Stimulated activated CD4-positive, alpha-beta T cell treated with anti-CD3 and anti-CD28 coated beads, Interleukin-1b, Interleukin-23, amount 100 ng/mL, for 48 hours (primary cell): ENCODE measurements at places on chromosomes 6 and 20.

GRCh38 chr6:109014606-109015005, 80.0 kb downstream of the SESN1 start:
- no peak for DNase-seq

DNA sequence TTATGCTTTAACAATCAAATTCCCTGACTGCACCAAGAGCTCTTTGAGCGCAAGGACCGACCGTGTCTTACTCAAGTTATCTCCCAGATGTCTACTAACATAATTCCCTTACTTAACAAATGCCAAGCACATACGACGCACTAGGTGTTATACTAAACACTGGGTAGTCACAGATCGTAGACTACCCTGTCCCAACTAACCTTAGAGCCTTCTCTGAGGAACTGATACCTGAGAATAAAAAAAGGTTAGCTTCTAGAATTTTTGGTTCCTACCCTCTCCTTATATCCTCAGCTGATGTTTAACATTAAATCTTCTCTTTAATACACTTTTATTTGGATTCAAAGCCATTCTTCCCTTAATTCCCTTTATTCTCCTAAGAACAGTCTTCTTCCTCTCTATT, 38.5 kb downstream of the EPB41L2 start:
- DNase-seq: no peak

GRCh38 chr6:5781019-5781418, 225.7 kb downstream of the NRN1 start:
- DNase-seq: no peak

GRCh38 chr6:166667796-166668610, 41.0 kb upstream of the RPS6KA2 start:
- no peak for DNase-seq

DNA sequence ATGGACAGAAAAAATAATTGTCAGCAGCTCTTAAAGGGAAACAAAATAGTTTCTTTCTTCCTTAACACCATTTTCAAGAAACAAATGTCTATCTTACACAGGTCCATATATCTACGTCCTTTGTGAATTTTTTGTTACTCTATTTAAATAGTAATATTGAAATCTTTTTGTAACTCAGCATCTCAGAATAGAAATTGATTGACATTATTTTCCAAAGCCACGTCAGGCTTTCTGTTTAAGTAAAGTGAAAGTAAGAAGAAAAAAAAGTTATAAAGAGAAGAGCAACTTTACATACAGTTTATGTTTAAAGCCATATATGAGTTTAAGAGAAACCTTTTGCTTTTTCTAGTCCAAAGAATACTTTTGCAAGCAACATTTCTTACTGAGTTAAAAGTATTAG, 402.9 kb upstream of the SOX4 start:
- no peak for DNase-seq

DNA sequence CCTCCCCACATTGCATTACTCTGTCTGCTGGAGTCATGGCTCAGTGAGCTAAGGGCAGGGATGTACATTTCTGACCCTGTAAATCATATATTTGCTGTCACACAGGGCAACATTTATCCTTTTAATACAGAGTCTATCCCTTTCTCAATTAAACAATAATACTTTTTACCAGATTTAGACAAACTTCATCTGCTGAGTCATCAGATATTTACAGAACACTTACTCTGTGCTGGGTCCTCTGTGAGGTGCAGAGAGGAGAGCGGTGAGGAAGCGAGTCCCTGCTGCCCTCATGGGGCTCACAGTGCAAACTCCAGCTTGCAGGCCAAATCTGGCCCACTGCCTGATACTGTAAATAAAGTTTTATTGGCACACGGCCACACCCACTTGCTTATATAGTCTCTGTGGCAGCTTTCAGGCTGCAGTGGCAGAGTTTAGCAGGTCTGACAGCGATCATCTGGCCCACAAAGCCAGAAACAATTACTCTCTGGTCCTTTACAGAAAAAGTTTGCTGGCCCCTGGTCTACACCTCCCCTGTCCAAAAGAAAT, 144.5 kb downstream of the CDH26 start:
- no peak for DNase-seq

DNA sequence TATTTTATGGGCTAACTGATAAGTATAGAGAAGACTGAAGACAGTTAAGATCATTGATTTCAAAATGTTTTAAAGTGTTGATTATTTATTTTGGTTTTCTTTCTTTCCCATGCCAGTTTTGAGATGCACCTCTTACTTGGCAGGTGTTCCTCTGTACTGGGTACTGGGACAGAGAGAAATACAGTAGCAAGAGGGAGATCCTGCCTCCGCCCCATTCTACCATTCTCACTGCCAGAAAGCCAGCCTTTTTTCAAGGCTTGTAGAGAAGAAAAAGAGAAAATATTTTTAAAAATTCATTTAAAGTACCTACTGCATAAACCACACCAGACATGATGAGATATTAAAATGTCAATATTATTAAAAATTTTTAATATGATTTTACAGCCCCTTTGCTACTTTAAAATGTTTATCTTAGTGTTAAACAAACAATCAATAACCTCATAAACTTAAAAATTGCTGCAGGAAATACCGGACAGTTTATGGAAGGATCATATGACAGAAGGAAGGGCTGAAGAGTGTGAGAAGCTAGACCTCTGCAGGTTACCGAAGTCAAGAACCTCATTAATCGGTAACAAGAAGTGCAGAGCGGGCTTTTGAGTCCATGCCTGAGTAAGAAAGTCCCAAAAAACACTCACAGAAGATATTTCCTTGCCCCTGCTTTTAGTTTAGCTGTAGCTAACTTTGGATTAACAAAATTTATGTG, 117.8 kb upstream of the ESR1 start:
- no peak for DNase-seq

DNA sequence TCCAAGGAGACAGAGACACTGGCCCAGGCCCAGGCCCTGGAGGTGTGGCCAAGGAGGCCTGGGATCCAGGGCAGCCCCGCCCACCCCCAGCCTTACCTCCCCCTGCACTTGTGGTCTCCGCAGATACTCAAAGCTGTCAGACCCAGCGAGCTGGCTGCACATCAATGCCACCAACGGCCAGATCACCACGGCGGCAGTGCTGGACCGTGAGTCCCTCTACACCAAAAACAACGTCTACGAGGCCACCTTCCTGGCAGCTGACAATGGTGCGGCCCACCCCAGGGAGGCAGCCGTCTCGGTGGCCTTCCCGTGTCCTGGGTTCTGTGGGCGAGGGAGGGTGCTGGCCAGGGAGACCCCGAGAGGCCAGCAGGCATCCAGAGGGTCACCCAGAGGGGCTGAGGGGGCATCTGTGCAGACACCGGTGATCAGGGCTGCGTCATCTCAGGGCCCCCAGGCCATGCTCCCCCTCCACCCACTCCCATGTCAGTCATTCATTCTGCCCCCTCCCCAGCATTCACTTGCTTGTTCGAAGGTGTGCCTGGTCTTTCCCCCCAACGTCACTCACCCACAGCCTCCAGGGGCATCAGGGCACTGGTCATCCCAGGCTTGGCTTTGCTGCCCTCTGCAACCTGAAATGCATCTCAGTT, 141.3 kb downstream of the TAF4 start:
- DNase-seq: no peak

GRCh38 chr6:129766959-129767728, 57.2 kb upstream of the ARHGAP18 start:
- peak; percentile 68 for DNase-seq

- DNase-seq: no peak
Measured at GRCh38 chr6:125363039-125363823, 61.5 kb upstream of the HDDC2 start.

DNA sequence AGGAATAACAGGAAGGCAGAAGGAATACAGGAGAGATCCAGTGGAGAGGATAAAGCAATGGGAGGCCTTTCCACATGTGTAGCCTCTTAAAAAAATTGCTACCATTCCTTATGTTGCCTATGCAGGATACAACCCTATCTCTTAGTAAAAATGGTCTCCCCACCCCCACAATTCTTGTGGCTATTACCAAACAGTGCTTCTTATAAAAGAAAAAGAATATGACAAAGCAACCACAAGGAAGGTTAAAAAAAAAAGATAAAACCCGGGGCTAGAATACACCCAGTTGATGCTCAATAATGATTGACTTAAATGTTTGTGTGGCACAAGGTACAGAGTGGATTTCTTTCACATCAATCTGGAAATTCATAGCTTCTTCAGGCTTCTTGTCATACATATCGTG, 250.9 kb downstream of the HIVEP2 start:
- no peak for DNase-seq

DNA sequence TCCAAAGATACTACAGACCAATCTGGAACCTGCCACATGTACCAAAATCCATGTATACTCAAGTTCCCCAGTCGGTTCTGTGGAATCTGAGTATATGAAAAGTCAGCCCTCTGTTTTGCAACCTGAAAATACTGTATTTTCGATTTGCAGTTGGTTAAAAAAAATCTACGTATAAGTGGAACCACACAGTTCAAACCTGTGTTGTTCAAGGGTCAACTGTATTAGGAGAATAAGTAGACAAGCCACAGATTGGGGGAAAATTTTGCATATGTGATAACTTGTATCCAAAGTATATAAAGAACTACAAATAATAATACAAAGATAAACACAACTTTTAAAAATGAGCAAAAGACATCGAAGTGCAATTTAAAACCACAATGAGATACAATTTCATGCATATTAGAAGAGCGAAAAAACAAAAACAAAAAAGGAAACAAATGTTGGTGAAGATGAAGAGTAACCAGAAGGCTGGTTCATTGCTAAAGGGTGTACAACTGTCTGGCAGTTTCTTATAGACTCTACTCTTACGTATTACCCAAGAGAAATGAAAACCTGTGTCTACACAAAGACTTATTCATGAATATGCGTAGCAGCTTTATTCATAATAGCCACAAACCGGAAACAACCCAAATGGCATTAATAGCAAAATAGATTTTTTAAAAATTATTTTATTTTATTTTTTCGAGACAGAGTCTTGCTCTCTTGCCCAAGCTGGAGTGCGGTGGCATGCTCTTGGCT, 180.8 kb downstream of the BCAS1 start:
- no peak for DNase-seq

DNA sequence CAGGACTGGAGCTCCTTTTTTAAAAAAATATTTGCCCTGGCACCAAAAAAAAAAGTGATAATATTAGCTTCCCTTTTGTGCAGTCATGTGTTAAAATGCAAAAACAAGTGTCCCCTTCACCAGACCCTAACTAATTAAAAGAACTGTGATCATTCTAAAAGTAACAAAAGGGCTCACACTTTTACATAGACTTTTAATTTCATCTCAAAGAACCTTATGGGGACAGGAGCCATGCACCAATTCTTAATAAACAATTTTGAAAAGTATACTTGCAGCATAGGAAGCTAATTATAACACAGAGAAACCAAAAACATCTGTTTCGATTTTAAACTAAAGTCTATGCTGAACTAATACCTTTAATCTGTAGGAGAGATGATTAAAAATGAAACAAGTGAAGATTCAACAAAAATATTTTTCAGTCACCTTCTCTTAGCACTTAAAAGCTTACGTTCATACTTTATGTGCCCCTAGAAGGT, 17.3 kb downstream of the STX7 start:
- no peak for DNase-seq

DNA sequence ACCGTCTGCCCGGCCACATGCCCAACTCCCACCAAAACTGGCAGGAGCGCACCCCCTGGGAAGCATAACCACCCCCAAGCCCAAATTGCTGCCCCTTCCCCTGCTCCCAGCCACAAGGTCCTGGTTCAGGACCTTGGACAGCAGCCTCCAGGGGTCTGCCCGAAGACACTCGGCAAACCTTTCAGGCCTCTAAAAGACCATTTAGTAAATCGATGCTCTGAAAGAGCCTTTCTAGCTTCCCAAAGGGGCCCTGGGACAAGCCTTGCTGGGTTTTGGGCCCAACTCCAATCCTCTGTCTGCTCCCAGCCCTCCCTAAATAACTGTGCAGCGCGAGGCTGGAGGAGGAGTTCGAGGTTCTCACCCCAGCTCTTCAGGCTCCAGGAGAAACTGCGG, 30.5 kb downstream of the GRM4 start:
- no peak for DNase-seq

DNA sequence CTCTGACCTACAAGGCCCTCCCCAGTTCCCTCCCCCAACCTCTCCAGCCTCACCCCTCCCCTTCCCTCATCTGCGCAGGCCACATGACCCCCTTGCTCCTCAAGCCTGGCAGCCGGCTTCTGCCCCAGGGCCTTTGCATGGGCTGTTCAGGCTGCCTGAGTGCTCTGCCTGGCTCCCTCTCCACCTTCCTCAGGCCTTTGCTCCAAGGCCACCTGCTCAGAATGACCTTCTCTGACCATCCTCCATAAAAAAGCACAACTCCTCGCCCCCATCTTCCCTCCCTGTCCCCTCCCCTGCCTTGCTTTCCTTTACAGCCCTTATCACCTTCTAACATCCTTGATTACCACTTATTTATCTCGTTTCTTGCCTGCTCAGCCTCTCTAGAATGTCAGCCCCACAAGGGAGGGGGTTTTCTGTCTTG, 38.7 kb downstream of the SPDEF start:
- no peak for DNase-seq

- DNase-seq: no peak
Measured at GRCh38 chr6:16903470-16903869, 142.2 kb upstream of the ATXN1 start.

DNA sequence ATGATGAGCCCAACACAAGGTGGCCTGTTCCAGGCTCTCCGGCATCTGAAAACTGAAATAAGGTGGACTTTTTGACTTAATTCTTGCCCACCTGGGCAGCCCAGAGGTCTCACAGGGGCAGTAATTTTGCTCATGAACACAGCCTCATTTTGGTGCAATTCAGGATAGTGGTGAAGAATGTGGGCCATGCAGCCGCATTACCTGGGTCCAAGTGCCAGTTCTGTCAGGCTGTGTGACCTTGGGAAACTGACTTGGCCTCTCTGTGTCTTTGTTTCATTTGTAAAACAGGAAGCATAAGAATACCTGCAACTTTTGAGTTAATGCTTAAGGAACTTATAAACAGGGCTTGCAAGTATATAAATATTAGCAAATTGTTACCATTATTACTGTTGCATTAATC, 5.6 kb downstream of the PREX1 start:
- DNase-seq: no peak

GRCh38 chr6:72856801-72857200, 234.9 kb downstream of the KCNQ5 start:
- no peak for DNase-seq

DNA sequence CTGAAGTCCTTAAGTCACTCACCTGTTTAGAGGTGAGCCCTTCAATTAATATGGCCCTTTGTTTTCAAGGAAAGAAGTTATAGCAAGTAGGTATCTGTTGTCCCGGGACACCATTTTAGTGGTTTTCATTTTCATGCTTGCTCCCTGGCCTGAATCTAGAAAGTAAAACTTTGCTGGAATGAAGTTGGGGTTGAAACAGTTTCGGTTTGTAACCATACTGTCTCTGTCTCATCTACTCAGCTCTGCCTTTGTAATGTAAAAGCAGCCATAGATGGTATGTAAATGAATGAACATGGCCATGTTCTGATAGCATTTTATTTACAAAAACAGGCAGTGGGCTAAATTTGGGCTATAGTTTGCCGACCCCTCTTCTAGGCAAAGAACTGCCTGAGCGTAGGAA, 64.9 kb upstream of the GNRH2 start:
- no peak for DNase-seq

DNA sequence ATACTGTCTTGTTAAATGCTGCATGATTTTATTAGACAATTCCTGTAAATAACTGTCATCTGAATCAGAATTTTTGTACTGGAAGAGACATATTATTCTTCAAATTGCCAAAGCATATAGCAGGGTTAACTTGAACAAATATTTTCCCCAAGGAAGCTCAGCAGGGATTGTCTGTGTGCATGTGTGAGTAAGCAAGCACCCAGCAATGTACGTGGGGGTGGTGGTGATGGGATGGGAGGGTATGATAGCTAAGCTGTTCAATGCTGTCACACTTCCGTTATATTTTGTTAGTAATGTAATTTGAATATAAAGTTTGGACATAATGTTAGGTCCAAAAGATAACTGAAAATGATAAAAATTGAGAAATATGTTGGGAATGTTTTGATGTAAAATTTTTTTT, 118.1 kb downstream of the MYB start:
- DNase-seq: no peak
